ENCODE measurements at places on chromosomes 12 and 14.

DNA sequence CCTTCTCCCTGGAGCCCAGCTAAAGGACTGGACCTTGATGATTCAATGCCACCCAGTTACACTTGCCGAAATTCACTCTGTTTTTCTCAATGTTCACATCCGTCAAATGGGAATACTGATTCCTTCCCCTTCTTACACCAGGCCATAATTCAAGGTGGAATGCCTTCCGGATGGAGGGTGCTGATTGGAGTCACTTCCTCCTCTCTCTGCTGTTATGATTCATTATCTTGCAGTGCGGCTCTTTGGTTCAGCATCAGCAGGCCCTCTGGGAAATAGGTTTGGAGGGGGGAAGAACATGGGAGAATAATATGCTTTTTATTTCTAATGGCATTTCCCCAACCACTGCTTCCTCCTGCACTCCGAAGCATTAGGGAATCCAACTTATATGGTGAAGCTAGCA is 390.6 kb upstream of the TBX3 start:
- no peak for DNase-seq

- DNase-seq = no peak
Observed at GRCh38 chr14:56694609-56695008, 115.0 kb downstream of the TMEM260 start.

- DNase-seq = no peak
Observed at GRCh38 chr12:41905759-41906297, 238.8 kb downstream of the GXYLT1 start.

DNA sequence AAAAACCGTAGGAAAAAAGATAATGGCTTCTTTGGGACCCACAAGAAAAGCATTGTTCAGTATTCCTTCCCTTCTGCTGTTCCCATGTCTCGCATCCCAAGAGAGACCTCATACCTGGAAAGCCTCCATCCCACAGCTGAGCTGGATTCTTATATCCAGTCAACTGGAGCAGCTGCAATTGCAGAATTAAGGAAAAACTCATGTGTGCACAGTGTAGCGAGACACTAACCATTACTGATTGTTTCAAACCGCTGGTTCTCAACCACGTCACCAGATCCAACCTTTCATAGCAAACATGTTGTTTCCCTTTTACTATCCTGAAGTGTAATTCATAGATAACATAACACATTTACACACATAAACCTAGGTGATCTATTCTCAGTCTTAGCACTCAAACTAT is 5.5 kb upstream of the RNASE10 start:
- DNase-seq = no peak

- no peak for DNase-seq
Observed at GRCh38 chr12:14825256-14825655, 11.3 kb upstream of the SMCO3 start.
